ENCODE measurements at places on chromosomes 7 and 10.
A peak's percentile ranks its signal among the peaks of the same experiment; 100 is the strongest.

GRCh38 chr10:113027230-113027573, 77.2 kb downstream of the TCF7L2 start:
- DNase-seq: no peak

- DNase-seq: no peak
Measured at GRCh38 chr7:159030490-159031134, 114.1 kb downstream of the VIPR2 start.

DNA sequence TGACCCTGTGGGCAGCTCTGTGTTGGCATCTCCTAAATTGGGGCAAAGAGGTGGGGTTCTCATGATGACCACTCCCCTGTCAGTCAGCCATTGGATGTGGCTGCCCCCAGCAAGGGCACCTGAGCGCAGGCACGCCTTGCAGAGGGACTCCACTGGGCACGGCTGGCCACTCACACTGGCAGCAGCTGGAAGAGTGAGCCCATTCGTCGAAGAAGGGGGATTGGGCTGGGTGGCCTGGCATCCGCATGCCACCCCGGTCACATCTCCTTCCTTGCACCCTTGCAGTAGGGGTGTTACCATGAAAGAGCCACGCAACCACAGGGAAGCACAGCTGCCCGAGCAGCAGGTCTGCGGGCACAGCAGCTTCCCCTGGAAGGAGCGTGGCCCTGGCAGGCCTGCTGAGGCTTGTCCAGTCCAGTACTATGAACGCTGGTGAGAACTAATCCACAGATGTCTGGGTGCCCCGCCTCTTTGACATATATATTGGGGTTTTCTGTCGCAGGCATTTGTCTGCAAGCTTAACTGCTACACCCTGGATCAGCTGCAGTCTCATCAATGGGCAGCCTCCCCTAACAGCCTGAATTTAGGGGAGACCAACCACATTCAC, 25.7 kb upstream of the GRB10 start:
- no peak for DNase-seq

DNA sequence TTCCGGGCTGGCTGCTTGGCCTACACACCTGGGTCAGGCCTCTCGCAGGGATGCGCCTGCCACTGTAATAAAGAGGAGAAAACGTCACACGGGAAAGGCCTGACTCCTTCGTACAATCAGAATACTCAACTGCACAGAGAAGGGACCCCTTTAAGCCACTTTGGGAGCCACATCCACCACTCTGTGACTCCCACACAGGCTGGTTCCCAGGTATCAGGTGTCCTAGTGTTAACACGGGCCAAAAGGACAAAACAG, 5.8 kb upstream of the ZNF736 start:
- no peak for DNase-seq

GRCh38 chr10:491667-492424, 197.6 kb downstream of the DIP2C start:
- no peak for DNase-seq

GRCh38 chr7:2802504-2803341, 41.4 kb downstream of the GNA12 start:
- no peak for DNase-seq

DNA sequence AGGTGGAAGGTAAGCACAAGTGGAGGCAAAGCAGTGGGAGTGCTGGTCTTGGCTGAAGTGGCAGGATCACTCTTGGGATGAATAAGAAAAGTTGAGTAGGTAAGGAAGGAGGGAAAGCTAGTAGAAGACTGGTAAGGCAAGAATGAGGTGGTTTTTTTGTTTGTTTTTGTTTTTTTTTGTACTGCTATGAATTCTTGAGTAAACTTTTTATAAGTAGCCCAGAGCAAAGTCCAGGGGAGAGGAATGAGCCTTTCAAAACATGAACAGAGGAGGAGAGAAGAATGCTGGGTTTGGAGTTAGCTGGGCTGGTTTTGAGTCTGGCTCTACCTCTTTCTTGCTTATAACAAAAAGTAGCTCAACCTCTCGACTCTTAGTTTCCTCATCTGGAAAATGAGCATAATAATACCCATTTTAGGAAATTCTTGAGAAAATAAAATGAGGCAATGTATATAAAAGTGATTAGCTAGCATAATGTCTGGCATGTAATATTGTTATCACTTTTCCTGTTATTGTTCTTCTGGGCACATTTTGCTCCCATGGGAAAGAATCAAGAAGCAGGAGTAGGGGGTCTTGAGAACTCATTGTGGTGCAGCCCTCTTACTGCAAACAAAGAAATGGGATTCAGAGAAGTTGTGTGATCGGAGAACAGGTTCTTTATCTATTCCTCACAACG, 24.1 kb upstream of the LRRC17 start:
- no peak for DNase-seq

DNA sequence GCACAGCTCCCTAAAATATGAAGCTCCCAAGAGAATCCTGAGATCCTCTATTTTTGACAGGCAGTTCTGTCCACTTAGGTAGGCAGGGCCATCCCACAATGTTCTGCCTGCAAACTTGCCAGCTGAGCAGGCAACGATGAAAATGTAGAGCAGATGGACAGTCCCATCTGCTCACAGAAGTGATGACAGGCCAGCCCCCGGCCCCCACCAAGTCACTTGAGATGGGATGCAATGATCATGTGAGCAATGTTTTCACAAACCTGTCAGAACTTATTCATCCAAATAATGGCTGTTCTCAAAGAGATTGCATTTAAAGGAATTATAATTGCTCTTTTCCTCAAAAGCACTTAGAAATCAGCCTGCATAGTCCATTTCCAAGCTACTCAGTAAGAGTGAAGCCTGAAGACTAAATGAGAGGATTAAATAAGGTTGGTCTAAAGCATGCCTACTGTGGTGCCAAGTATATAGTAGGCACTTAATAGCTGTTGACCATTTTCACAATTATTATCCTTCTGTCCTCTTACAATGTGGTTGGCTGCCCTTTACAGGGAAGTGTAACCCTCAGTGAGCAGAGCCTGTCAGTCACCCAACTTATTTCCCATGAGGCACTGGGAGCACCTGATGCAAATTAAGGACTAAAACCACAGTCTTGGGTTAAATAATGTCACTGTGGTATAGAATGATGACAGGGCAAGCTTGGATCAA, 301.2 kb downstream of the FGFR2 start:
- DNase-seq: no peak

DNA sequence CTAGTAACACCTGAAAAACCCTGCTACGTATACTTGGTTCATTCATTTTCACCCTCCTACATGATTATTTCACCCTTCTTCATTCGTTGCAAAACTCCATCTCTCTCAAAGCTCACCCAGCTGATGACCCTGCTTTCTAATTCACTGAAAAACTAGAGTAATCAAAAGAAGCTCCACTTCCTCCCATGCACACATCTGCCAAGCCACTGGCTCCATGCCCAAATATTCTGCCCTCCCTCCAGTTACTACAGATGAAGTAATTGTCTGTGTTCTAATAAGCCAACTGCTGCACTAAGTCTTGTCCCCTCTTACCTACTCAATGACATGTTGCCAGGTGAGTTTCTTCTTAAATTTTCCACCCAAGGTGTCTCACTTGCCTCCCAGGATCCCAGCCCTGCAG, 96.9 kb upstream of the CCDC71L start:
- no peak for DNase-seq

DNA sequence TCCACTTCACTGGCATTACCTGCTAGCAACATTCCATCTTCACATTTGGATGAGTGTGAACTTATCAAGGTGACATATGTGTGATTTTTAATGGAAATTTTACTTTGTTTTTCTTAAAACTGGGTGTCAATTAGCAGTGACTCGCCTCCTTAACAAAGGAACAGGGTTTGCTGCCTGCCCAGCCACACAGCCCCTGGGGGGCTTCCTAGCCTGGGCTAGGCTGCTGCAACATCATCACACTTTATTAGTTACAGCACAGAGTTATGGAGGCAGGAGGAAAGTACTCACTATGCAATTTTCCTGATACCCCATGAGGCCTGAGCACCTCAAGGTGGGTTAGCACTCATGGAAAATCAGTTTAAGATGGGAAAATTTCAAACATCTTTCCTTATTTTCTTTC, 861.3 kb downstream of the NRG3 start:
- DNase-seq: no peak

DNA sequence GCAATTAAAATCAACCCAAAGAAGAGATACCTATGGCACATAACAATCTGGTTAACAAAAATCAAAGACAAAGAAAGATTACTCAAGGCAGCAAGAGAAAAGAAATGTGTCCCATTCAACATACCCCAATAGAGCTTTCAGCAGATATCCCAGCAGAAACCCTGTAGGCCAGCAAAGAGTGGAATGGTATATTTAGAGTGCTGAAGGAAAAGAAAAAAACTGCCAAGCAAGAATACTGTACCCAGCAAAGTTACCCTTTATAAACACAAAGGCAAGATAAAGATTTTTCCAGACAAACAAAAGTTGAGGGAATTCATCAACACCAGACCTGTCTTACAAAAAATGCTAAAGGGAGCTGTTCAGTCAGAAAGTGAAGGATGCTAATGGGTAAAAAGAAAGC, 131.6 kb downstream of the TPST1 start:
- no peak for DNase-seq

- DNase-seq: no peak
Measured at GRCh38 chr10:75265856-75266255, 30.1 kb upstream of the COMTD1 start.

GRCh38 chr7:133504825-133505224, 251.9 kb downstream of the EXOC4 start:
- DNase-seq: no peak

GRCh38 chr7:12637819-12638592, 49.4 kb upstream of the ARL4A start:
- no peak for DNase-seq

DNA sequence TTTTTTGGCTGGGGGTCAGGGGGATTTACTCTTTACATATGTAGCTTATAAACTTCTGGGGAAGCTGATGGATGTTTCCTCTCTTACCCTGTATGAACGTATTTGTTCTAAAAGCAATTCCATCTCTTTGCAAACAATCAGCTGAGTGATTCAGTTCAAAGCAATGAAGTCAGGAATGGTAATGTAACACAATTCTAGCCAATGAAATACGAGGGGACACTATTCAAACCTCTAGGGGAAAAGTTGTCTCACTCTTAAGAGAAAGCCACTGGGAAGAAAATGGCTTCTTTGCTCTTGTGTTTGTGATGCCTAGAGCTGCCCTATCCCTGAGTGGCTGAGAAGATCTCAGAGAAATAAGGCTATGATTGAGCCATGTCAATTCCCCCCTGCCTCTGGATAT, 134.8 kb upstream of the SEMA3C start:
- no peak for DNase-seq

- DNase-seq: peak; percentile 66
Measured at GRCh38 chr7:104883718-104884452, 130.1 kb upstream of the KMT2E start.

GRCh38 chr10:127834221-127834620, 58.5 kb downstream of the CLRN3 start:
- DNase-seq: no peak

- peak; percentile 72 for DNase-seq
Measured at GRCh38 chr7:18019555-18019954, 8.1 kb downstream of the PRPS1L1 start.

DNA sequence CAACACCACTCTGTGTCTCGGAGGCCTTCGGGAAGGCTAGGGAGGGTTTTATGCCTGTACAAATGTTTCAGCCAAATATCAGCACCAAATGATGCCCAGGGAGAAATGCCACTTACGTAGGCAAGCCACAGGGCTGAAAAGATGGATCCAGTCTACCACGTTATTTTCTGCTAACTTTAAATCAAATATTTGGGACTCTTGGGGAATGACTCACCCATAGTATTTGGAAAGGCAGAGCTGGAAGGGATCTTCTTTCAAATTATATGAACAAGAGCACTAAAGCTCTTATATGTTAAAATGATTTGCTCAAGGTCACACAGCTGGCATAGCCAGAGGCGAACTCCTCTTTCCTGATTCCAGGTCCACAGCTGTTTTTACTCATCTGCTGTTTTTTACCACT, 591.4 kb downstream of the SORCS1 start:
- DNase-seq: no peak

- no peak for DNase-seq
Measured at GRCh38 chr7:94001396-94001795, 2.8 kb downstream of the BET1 start.

GRCh38 chr10:37865264-37865663, 7.9 kb upstream of the ZNF248 start:
- no peak for DNase-seq

- DNase-seq: no peak
Measured at GRCh38 chr7:134058980-134059379, 68.2 kb upstream of the LRGUK start.

GRCh38 chr10:68296843-68297663, 34.8 kb upstream of the HNRNPH3 start:
- no peak for DNase-seq

DNA sequence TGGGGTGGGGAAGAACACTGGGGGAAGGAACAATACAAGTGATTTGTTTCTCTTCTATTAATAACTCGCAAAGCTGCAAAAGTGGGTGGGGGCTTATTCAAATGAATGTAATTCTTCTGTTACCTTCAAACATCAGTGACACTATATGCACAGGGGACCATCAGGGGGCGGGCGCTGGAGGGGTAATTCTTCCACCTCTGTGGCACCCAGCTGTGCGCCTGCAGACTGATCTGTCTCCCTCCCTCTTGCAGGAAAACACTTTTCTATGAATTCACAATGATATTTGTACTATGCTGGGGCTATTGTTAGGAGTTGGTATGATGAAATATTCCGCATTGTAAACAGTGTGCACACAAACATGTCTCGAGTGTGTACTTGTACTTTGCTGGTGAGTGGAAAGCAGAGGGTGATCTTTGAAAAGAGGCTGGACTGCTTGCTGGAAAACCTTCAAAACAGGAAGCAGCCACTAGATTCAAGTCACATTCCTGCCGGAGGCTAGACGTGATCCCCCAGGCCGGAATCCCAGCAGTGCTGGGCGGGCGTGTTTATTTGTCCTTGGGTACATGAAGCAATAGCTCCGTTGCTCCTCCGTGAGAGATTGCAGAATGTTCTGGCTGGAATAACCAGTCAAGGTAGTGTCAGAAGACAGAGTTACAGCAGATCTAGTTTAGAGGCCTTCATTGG, 15.8 kb upstream of the BNIP3 start:
- no peak for DNase-seq

DNA sequence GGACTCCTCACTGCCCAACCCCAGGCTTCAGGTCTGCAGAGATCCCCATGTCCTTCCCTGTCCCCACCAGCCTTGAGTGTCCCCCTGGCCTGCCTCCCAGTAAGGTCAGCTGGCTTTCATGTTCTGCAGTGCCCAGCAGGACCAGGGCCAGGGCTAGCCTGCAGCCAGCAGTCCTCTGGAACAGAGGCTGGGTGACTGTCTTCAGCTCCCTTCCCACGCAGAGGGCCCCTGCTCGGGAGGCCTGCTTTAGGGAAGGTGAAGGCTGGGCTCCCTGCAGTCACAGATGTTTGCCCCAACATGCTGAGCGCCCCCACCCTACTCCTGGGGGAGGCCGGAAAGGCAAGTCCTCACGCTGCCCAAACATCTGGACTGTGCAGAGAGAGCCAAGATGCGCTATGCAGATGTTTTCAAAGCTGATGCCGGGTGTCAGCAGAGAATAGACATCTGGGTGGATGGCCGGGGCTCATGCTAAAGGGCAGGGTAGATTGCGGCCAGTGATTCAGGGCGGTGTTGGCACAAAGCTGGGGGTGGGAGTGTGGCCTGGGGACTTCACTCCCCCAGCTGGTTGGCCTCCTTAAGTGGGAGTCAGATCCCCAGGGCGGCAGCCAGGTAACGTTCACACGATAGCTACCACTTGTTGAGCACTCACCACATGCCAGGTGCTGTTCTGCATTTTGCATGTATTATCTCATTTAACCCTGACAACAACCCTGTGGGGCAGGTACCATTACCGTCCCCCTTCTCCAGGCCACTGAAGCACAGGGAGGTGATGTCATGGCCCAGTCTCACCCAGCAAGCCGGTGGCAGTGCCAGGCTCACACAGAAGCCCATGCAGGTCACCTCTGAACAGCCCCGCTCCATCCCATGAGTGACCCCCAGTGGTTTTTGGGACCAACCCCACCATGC, 71.2 kb upstream of the COL13A1 start:
- no peak for DNase-seq
